ENCODE measurements at places on chromosomes 2 and 18.

GRCh38 chr2:225117051-225117716, 74.9 kb upstream of the DOCK10 start:
- DNase-seq = no peak

GRCh38 chr2:236705295-236706105, 135.9 kb downstream of the ACKR3 start:
- no peak for DNase-seq

DNA sequence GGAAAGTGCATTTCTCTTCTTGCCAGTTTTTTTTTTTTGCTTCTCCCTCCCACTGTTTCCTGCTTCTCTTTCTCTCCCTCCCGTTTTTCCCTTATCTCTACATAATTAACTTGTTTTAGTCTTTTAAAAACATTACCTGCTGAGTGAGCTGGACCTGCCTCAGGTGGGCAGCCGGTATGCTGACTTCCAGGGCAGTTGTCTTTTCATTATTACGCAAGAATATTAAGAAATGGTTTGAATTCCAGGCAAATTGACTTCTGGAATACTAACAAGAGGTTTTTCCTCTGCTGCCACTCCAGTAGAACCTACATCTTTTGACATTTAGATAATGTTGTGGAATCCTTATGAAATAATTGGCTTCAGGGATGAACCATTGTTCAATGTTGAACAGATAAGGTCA, 161.8 kb downstream of the THSD7B start:
- DNase-seq = no peak

DNA sequence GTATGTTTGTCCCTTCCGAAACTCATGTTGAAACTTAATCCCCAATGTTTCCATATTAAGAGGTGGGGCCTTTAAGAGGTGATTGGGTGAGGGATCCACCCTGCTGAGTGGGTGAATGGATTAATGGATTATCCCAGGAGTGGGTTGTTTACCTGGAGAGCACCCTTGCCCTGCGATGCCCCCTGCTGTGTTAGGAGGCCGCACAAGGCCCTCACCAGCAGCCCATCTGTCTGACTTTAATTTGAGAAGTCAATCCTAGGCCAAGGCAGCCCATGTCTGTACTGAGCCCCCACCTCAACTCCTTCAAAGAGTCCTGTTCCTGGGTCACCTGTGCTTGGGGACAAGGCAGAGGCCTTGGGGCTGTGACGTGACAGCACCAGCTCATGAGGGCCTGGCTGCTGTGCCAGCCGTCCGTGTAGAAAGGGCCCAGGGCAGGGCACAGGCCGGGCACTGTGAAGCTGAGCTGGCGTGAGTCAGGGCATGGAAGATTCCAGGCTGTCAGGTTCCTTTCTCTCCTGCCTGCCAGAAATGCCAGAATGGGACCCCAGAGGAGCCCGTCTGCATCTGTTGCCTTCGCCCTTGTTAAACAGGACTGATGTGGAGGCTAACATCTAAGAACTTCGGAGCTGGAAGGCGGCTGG, 21.3 kb upstream of the TAF1B start:
- DNase-seq = no peak

GRCh38 chr2:150292807-150293206, 194.7 kb downstream of the RND3 start:
- no peak for DNase-seq

- DNase-seq = no peak
These were observed 32.5 kb upstream of the FOSL2 start for GRCh38 chr2:28360058-28360717.

DNA sequence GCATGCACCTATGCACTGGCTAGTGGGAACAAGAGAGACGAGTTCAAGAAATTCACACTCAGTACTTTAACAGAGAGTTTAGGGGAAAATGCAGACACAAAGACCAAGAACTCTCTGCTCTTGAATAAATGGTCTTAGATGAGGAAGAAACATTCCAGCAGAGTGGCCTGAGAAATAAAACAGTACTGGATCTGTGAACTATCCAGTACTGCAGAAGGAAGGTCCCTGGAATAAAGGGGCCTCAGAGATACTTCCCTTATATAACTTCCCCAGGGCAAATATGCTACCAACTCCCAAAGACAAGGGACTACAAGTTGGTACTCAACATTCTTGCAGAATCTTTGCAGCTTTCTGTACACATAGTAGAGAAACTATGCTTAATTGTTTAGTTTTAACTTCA, 70.9 kb upstream of the ARL5A start:
- no peak for DNase-seq

GRCh38 chr2:14569294-14569693, 63.2 kb upstream of the LRATD1 start:
- DNase-seq = no peak

GRCh38 chr2:119523952-119524694, at the start of gene SCTR:
Gene SCTR, minus strand, starts transcription at chr2:119524483. Its CDS starts 257 bp downstream, at chr2:119524226.
- DNase-seq = no peak

- no peak for DNase-seq
These were observed 48.6 kb upstream of the RAPH1 start for GRCh38 chr2:203583701-203584100.

DNA sequence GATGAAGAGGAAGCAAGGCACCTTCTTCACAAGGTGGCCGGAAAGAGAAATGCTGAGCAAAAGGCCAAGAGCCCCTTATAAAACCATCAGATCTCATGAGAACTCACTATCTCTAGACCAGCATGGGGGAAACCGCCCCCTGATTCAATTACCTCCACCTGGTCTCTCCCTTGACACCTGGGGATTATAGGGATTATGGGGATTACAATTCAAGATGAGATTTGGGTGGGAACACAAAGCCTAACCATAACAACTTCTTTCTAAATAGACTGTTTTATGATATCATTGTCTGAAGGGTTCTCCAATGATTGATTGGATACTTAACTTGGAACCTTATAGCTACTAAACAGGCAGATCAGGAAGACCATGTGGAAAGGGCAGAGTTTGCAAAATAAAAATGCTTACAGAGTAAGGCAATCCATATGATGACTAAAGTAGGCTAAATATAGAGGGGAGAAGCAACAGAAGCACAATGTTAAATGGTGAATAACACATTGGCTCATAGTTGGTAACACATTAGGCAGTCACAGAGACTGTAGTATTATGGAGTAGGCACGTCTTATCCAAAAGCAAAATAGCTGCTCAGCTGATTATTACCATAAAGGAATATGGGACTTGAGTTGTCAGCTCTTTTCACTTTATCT, 179.0 kb downstream of the BARD1 start:
- no peak for DNase-seq

GRCh38 chr2:5845798-5846330, 153.7 kb downstream of the SOX11 start:
- DNase-seq = no peak

DNA sequence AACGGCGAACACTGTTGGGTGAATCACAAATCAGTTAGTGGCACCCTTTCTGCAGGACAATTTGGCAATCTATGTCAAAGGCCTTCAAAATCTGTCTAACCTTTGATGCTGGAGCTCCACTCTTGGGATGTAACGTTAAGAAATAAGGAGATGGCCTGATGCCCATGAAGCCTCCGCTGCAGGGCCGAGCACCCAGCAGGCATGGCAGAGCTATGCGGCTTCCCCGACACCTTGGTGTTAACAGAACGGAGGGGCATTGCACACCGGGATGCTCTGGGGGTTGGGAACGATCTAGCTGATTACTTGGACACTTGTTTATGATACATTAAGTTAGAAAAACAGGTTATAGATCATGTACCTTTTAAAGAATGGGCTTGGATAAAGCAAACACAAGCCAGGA, 265.3 kb downstream of the HDAC4 start:
- no peak for DNase-seq

DNA sequence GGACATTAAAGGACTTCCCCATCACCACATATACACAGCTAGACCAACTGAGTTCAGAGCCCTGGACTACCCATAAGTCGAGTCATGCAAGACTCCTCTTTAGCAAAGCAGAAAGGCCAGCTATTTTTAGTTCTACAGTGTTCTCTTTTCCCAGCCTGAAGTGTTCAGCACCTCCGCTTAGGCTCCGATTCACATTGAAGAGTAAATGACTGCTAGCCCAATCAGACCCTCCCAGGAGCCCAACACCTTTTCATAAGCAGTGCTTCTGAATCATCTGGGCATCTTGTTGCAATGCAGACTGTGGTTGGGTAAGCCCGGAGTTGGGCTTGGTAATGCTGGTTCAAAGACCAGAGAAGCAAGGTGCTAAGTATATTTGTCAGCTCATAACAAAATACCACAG, 138.6 kb upstream of the MSH6 start:
- DNase-seq = no peak

GRCh38 chr2:172446474-172447063, 19.2 kb downstream of the ITGA6 start:
- DNase-seq = no peak

- no peak for DNase-seq
These were observed 142.0 kb upstream of the APCDD1 start for GRCh38 chr18:10312326-10313015.

DNA sequence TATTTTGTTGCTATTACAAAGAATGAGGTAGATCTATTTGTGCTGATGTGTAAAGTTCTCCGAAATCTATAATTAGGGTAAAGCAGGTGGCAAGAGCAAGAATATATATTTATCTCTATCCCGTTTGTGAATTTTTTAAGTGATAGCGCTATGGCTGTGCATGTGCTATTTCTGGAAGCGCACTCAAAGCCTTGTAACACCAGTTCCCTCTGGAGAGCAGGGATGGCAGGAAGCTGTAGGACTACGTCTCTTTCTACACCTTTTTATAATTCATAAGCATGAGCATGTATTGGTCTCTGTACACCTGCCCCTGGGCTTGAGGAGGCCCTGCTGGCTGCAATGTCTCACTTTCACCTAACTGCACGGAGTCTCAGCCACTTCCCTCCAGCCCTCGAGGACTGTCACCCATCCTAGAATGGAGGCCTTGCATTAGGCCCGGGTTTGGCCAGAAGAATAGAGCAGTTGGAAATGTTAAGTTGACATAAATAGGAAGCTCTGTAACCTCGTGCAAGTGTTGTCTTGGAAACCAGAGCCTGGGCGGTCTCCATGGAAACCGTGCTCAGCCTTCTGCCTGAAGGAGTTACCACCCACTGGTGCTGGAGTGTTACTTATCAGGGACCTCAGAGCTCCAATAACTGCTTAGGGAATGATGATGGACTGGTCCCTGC, 20.9 kb downstream of the ITM2C start:
- no peak for DNase-seq

DNA sequence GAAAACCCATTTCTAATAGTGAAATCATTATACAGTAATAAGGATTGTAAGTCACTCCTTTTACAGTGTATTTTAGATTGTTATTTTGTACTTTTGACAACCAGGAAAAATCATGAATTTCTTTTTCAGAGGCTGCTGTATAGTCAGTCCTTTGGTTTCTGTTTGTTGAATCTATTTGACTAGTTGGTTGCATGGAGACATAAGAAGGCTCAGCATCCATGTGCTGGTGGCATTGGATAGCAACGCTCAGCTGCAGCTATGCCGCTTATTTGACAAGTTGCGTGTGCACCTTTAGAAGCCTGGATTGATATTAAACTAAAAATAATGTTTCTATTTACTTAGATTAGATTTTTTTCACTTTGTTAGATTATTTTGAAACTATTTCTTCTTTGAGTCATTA, 254.1 kb upstream of the SYT4 start:
- DNase-seq = no peak

DNA sequence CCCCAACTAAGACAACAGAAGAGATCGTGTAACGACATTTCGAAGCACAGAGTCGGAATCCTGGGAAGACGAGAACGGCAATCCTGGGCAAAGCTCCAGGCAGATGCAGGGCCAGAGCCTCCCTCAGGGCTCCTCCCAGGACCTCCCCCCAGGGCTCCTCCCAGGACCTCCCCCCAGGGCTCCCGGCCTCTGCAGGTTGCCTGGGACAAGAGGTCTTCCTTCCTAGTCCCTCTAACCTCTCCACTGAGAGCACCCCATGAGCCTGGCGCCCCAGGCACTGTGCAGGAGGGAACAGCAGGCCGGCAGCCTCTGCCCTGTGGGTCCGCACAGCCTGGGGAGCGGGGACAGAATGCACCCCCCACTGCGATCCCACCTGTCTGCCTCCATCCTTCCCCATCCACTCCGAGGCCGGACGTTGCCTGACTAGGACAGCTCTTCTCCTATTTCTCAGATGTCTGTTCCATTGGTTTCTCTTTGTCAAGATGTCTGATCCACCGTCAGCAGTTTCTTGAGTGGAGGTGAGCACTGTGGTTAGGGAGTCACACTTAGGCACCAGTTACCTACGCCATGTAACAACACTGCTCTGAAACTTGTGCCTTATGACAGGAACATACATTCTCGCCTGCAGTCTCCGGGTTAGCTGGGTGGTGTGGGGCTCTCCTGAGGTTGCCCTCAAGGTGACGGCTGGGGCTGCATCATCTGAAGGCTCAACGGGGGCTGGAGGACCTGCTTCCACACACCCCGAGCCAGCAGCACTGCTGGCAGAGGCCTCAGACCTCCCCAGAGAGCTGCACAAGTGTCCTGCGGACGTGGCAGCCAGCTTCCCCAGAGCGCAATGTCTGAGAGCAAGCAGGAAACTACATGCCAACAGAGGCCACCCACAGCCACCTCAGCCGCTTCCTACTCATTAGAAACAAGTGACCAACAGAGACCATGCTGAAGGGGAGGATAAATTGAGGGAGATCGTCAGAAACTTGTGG, 28.9 kb downstream of the ADI1 start:
- DNase-seq = no peak

DNA sequence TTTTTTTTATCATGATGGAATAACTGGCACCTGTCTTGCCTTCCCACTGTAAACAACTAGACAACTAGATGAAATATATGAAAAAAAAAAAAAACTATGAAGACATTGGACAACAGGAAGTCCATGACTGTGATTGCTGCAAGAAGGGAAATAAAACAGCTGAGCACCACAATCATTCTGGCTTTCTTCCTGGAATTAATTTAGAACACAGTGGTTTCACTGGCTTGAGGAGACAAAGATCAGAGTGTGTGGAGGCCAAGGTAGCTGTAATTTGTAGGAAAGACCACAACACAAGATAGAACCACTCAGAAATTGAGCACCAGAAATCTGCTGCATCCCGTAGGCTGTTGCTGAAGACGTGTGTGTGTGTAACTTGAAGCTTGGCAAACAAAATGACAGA, 121.1 kb upstream of the PID1 start:
- DNase-seq = no peak

Data from left renal pelvis (tissue), 4 donors.